ENCODE measurements at places on chromosomes 13 and 19.

- DNase-seq = no peak
These were observed 6.5 kb downstream of the SPART start for GRCh38 chr13:36339600-36340155.

- no peak for DNase-seq
These were observed 15.2 kb downstream of the INTS6 start for GRCh38 chr13:51437550-51438127.

- no peak for DNase-seq
These were observed 9.4 kb downstream of the BCL3 start for GRCh38 chr19:44757735-44758505.

GRCh38 chr13:112796190-112796915 lies 106.5 kb downstream of the ATP11A start:
- DNase-seq = no peak

- DNase-seq = no peak
These were observed 26.2 kb downstream of the CSNK1G2 start for GRCh38 chr19:1967087-1967608.
